ENCODE measurements at places on chromosomes 11 and 22.

DNA sequence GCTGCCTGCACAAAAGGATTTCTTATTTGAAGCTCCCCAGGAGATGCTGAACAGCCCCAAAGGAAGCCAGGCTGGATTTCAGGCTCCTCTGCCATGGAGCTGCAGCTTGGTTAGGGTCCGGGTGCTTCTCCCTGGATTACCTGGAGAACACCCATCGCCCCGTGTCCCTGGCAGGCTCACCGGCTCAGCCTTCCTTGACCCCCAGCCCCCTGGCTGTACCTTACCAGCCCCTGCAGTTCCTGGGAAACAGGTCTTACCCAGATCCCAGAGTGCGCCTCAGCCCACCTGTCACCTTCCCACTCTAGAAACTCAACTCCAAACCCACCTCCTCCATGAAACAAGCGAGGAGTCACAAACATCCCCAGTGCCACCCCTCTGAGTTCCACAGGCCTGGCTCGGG is 45.3 kb upstream of the CD5 start:
- no peak for DNase-seq

DNA sequence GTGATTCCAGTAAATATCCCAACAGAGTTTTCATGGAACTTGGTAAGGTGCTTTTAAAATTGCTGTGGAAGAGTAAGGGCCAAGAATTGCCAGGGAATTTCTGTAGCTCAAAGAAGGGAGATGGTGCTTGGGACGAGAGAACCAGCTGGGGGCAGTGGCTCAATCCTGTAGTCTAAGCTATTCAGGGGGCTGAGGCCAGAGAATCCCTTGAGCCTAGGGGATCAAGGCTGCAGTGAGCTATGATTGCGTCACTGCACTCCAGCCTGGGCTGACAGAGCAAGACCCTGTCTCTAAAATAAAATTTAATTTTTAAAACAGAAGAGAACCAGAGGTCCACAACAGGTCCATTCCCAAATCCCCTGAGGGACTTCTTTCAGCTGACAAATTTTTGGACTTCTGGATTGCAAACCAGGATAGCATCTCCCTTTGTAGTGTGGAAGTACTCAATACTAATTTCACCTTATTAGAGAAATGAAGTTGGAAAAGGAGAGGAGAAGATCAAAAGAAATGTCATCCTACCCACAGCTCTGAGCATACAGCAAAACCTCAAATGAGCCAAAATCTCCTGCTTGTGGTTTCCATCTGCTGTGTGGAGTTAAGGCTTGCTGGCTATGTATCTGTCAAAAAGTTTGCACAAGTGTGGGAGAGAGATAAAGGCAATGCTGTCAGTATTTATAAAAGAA is 59.2 kb upstream of the CLPB start:
- no peak for DNase-seq

DNA sequence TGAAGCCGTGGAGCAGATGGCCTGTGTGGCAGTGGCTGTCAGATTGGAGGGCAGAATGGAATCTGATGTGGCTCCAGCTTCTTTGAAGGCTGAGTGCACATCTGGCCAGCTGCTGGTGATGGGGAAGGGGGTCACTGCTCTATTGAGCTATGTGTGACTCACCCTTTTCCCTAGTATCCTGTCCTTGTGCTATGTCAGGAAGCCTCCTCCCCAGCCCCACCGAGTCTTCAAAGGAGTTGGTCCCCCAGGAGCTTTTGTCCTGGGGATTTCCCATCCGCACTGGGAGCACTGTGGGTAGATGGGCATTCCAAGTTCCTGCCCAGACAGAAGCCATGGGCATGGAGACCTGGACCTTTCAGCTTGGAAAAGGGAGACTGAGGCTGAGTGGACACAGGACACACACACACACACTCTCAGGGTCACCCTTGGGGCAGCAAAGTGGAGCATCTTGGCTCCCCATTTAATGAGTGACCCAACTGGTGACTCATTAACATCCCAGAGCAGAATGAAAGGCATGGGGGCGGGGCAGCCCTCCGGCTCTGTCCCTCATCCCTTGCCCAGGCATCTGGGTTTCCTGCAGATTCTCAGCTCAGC is 3.3 kb downstream of the SERPINH1 start:
- DNase-seq, result no peak

DNA sequence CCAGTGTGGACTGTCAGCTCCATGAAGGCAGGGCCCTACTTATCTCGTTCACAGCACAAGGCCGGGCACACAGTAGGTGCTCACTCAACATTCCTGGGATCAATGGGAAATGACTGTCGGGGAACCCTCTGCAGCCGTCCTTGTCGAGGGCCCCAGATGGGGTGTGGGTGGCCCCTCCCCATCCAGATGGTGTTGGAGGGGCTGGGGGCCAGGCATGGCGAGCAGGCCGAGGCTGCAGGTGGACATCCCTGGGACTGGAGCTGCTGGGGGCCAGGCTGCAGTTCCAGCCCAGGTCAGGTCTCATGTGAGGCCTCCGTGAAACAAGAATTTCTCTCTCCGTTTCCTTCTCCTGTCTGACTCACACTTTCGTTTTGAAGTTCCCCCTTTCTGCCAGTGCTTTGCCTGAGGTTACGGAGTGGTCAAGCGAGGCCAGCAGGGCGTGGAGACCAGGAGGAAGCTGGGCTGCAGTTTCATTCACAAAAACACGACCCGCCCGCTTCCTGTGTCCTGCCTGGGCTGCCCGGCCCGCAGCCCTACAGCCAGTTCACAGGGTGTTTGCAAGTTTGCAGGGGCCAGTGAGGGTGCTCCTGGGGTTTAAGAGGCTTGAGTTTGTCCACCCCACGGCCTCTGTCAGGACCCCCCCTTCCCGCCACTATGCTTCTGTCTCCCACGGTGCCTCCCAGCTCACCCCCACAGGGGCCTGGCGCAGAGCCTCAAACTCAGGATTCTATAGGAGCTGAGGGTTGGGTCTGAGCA is 4.5 kb downstream of the MYEOV start:
- peak; percentile 80 for DNase-seq

- no peak for DNase-seq
Observed at GRCh38 chr11:1510928-1511327, 24.3 kb upstream of the MOB2 start.

DNA sequence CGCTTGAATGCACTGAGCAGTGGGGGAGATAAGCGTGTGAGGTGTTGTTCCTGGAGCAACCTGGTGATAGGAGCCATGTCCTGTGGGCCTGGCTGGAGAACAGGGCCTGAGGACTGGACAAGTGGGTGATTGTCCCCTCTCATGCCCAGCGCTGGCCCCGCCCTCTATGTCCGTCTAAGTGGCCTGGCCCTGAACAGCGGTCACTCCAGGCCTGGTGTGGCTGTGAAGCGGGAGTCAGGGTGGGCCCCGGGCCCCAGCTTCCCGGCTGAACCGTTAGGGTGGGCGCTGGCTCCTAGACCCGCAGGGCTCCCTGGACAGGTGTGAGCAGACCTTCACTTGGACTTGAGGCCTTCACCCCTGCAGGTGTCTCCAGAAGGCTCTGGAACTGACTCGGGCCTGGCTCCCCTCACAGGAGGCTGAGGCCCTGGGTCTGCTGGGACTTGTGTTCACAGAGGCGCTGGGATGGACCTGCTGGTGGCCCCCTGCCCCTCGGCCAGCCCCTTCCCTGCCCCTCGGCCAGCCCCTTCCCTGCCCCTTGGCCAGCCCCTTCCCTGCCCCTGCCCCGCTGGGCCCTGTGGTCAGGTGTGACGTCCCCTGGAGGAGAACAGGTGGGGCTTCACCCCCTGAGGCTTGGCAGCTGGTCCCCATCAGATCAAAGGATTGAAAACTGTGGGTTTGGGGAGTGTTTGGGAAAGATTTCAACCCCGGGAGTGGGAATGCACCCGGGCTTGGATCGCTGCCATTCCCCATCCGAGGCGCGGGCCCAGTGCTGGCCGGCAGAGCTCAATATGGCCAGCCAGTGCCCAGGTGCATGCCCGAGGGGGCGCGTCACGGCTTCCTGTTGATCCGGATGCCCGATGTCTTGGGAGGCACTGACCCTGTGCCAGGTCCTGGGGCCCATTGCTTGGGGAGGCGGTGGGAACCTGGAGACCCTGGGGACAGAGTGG is 3.2 kb upstream of the MUC6 start:
- no peak for DNase-seq

- DNase-seq, result no peak
Observed at GRCh38 chr11:16791191-16791961, 52.9 kb downstream of the C11orf58 start.

GRCh38 chr22:44665115-44665514 is 36.9 kb upstream of the PRR5 start:
- DNase-seq, result no peak

- no peak for DNase-seq
Observed at GRCh38 chr11:93591247-93591898, 48.2 kb upstream of the SMCO4 start.

DNA sequence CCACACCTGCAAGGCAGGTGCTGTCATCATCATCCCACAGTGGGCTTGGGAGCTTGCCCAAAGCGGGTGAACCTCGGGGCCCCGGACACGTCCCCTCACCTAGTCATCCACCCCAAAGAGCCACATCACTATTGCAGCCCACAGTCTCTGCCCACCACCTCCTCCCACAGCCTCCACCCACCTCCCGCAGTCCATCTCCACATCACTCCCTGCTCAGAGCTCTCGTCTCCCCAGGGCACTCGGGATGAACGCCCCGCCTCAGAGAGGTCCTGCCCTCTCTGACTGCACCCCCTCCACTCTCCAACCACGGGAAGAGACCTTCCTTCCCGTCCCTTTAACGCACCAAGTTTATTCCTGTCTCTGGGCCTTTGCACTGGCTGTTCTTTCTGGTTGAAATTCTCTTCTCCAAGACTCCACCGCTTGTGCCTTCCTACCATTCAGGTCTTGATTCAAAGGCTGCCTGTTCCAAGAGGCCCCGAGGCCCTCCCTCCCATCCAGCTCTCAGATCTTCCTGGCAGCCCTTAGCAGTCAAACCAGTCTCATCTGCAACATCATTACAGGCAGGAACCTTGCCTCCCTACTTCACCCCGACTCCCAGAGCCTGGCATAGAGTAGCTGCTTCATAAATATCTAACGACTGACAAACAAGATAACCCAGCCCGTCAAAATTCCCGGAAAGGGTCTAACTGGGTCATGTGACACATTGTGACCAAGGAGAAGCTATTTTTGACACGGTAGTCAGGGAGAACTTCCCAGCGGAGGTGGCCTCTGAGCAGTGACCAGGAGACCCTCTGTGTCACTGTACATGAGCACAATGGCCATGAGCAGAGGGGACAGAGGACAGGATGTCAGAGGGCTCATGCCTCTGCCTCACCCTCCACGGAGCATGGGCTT is 11.1 kb downstream of the KCNJ4 start:
- DNase-seq, result no peak

DNA sequence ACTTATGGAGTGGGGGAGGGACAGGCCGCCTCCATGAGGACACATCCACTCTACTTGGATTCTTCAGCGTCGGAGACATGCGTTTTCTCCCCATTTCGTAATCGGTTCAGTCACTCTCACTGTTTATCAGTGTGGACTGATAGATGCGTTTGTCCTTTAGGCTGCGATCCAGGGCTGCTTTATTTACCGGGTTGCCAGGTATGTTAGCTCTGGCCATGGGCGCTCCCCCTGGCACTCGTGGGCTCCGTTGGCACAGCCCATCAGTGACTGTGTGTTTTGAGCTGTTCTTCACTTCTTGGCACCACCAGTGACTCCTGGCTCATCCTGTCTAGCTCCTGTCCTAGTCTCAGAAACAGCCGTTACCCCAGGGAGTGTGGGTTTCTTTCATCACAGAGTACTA is 1203.3 kb downstream of the BRD1 start:
- no peak for DNase-seq

DNA sequence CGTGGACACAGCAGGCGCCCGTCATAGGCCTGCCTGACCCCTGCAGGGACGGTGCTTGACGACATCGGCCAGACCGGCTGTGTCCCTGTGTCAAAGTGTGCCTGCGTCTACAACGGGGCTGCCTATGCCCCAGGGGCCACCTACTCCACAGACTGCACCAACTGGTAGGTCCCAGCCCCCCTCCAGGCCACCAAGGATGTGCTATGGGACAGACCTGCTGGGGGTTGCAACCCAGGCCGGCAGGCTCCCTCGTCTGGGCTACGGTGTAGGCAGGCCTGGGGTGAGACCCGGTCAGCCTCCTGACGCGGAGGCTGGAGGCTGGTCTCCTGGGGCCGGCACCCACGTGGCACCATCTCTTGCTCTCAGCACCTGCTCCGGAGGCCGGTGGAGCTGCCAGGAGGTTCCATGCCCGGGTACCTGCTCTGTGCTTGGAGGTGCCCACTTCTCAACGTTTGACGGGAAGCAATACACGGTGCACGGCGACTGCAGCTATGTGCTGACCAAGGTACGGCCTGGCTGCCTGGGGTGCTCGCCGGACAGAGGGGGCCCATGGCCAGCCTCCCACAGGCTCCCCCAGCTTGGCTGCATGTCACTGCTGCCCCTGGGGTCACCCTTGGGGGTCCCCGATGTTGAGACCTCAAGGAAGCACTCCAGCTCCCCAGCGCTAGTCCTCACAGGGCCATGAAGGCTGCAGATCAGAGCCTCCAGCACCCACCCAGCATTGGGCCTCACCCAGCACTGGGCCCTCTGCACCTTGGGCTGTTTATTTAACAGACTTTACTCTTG is 7.7 kb downstream of the MUC5AC start:
- no peak for DNase-seq

DNA sequence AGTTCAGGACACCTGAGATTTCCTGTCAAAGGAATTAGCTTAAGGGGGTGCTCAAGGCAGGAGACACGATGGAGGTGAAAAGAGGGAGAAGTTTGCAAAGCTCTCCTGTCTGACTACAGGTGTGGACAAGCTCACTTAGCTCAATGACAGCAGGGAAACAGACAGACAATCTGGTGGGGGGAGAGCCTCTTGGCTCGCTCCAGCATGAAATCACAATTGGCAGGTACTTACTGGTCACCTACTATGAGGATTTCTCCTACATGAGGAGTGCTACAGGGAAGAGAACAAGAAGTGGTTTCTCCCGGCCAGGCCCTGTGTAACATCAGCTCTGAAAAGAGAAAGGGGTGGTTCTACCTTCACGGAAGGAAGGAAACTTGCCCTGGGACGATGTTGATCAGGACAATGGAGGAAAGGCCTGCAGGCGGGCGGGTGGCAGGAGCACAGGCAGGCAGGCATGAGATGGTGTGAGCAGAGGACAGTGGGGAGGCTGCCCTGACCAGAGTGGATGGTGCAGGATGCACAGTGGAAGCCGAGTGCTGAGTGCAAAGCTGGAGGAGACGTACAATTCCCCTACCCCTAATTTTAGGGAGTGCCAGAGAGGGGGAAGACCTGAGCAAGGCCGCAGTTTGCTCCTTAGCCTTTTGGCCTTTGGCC is 57.9 kb upstream of the CRTAM start:
- no peak for DNase-seq

- DNase-seq, result no peak
Observed at GRCh38 chr11:85822814-85823213, 11.9 kb upstream of the SYTL2 start.

- no peak for DNase-seq
Observed at GRCh38 chr11:124752471-124753102, 532 bp upstream of the VSIG2 start.

Data from Karpas-422 (cell line).